ENCODE measurements at places on chromosomes 1 and 21.

DNA sequence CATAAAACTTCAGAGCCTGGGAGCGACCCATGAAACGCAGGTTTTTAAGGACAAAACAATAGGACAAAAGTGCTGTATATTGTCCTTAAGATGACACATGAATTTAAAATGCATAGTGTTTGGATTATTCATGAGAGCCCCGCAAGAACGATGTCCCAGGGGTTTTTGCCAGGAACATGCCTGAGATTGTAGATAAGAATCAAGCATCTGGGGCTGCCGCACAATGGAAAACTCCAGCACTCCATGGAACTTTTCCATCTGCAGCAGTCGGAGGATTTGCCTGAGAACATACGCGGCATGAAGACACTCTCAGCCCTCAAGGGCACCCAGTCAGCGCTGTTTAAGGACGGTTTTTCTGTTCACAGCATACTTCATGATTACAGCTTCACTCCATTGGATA, 5.3 kb upstream of the ERG start:
- no peak for DNase-seq

GRCh38 chr1:47524272-47524671, 86.4 kb downstream of the FOXD2 start:
- DNase-seq, result no peak

DNA sequence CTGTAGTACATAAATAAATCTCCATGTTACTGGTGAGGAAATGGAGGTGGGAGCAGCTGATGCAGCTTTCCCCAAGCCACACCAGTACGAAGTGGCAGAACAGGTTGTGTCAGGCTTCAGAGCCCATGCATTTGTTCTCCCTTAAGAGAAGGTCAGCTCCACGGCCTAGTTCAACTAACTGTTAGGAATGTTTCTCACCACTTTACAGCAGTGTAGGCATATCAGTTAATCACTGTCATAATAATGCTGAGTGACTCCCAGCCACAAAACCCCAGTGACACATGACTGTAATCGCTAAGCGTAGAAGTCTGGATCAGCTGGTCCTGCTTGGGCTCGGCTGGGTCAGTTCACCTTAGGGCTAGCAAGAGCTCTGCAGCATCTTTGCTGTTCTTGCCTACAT, 90.4 kb downstream of the VPS26C start:
- no peak for DNase-seq

GRCh38 chr21:36415375-36415774, 30.2 kb downstream of the CHAF1B start:
- DNase-seq, result no peak
